ENCODE measurements at places on chromosomes 16 and 17.

DNA sequence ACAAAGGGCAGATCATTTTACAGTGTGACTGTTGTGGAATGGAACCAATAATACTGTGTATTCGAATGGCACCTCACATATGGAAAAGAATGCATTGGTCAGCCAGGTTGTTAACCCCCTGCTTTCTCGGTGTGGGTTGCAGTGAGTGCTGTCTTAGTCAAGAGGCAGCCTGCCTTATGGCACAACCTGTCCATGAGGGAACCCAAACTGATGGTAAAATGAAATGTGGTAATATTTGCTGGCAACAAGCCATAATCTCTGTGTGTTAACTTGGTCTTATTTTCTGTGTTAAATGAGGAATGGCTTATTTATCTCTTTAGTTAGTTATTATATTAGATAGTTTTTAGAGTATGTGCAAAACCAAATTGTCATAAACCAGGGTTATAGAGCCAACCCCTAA lies 81.6 kb downstream of the TMC6 start:
- no peak for DNase-seq

GRCh38 chr17:50612281-50612680 lies 22.4 kb upstream of the ABCC3 start:
- no peak for DNase-seq

GRCh38 chr16:87442581-87442966 lies 50.2 kb downstream of the ZCCHC14 start:
- no peak for DNase-seq

DNA sequence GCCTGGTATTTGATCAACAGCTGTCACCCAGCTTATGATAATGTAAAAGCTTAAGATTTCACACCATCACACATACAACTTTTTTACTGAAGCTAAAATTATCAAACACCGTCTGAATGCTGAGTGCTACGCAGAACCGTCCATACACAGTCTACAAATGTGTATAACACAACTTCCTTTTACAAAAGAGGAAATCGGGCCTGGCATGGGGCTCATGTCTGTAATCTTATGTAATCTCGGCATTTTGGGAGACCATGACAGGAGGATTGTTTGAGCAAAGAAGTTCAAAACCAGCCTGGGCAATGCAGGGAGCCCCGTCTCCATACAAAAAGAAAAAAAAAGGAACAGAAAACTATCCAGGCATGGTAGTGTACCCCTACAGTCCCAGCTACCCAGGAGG lies 19.6 kb upstream of the QRICH2 start:
- DNase-seq: no peak

GRCh38 chr17:15081008-15081407 lies 184.1 kb downstream of the PMP22 start:
- no peak for DNase-seq

DNA sequence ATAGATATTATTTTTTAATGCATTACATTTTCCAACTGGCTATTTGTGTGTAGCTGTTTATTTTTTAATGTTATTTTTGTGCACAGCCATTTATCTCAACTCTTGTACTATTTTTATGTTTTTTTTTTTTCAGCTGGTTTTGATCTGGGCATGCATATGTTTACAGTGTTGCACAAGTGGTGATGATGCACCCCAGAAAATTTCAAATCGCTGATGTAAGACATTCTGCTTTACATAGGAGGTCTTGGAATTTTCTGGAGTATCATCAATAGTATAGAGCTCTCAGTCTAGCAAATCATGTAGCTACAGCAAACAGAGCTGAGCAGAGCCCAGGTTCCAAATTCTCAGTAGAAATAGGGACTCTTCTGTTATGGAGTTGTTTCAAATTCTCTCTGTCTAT lies 30.2 kb downstream of the CACNG5 start:
- no peak for DNase-seq

DNA sequence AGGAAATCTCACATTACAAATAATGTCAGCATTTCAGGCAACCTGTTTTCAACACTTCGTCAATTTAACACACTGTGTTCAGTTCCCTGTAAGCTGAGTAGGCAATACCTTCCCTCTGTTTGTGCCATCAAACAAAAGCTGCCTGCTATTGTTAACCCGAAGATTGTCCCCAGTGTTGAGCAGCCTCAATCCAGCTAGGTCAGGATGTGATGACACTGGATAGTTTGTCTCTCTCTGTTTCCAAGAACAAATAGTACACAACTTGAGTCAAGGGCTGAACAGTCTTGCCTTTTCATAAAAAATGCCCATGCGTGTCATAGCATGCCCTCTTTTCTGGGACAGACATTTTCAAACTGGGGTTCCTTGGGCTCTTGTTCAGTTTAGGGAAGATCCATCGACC lies 36.4 kb downstream of the HSD17B2 start:
- DNase-seq: no peak

- no peak for DNase-seq
Measured at GRCh38 chr17:66654764-66655163, 180.2 kb upstream of the CACNG5 start.

- DNase-seq: no peak
Measured at GRCh38 chr16:8645141-8645521, 23.6 kb downstream of the METTL22 start.

DNA sequence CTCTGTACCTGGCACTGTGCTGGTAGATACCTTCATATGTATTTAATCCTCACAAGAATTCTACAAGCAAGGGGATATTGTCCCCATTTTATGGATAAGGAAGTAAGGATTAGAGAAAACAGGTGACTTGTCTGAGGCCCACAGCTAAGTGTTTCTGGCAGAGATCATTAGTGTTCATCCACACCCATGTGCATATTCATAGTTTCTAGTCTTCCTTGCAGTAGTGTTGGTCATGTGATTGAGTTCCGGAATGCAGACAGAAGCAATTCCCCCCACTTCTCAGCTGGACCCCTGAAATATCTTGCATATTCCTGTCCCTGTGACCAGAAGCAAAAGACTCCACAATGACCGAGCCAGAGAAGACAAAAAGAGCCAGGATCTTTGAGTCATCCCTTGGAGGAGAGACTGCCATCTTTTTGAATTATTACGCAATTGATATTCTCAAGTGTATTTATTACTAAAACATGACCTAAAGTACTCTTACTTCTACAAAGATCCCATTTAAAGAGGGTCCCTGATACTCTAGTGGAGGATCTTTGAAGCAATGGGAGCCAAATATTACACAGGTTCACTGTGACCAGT lies 43.4 kb downstream of the SOX9 start:
- no peak for DNase-seq

Measured in NCI-H460 (cell line).